Activated naive CD4-positive, alpha-beta T cell treated with anti-CD3 and anti-CD28 coated beads, Interleukin-2, amount 50 U/mL, for 72 hours (primary cell): ENCODE measurements at places on chromosomes 2 and 18. TPM values are rescaled to one million over a fixed set of nuclear protein-coding genes. Genes with fewer than 3 reads are reported as not detected.

The OTX1 gene
- not detected for total RNA-seq

The CCDC74A gene
- total RNA-seq: 3.7 TPM

The CCL20 gene
- 5.3 TPM for total RNA-seq

The POTEC gene
- total RNA-seq: not detected

The REEP1 gene
- total RNA-seq: 0.59 TPM

The GCG gene
- not detected for total RNA-seq

The DNAJB2 gene
- 59.7 TPM for total RNA-seq

The FBXO48 gene
- 1.9 TPM for total RNA-seq

The CDH2 gene
- total RNA-seq: 0.05 TPM

The TEKT4 gene
- not detected for total RNA-seq
